Breast epithelium (tissue), 4 donors: ENCODE measurements at places on chromosomes 5 and 9. TPM values are rescaled to one million over a fixed set of nuclear protein-coding genes. Genes with fewer than 3 reads are reported as not detected.

GRCh38 chr5:149432376-149432775, 53.3 kb upstream of the IL17B start:
- DNase-seq, result no peak

- no peak for DNase-seq
These were observed 31.2 kb downstream of the BNIP1 start for GRCh38 chr5:173175523-173175922.

DNA sequence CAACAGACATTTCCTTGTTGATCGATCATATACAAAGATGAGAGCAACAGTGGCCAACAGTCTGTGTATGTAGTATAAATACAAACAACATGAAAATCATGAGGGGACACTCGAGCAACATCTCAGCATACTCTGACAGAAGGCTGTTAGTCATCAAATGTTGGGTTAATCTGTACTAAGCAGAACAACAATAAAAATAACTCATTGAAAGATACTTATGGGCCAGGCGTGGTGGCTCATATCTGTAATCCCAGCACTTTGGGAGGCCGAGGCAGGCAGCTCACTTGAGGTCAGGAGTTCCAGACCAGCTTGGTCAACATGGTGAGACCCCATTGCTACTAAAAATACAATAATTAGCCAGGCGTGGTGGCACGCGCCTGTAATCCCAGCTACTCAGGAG, 67.3 kb downstream of the SCAI start:
- DNase-seq, result no peak

FAM221B gene
- not detected for total RNA-seq

SEMA6A gene
- 33.9 TPM for total RNA-seq

PCDHGA12 gene
- total RNA-seq, result 12.0 TPM

GRCh38 chr5:10593531-10594181, 29.8 kb downstream of the ANKRD33B start:
- no peak for DNase-seq

PHYHD1 gene
- total RNA-seq, result 67.0 TPM

DNA sequence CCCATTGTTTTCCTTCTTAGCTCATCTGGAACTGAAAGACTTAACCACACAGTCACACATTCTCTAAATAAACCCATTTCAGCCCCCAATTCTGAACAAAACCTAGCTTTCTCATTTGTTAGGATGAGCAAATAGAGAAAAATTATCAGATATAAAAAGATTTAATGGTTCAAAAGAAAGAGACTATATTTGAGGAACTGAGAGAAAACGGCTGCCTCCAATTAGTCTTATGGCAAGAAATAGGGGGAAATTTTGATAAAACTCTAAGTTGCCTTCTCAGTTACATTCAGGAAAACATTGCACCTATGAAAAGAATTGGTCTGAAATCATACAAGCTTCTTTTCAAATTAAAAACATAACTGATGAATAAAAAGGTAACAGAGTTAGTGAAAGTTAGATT, 63.7 kb upstream of the ALDH1B1 start:
- DNase-seq, result no peak

GRCh38 chr9:81431641-81432040, 257.7 kb downstream of the TLE1 start:
- DNase-seq, result no peak

DNA sequence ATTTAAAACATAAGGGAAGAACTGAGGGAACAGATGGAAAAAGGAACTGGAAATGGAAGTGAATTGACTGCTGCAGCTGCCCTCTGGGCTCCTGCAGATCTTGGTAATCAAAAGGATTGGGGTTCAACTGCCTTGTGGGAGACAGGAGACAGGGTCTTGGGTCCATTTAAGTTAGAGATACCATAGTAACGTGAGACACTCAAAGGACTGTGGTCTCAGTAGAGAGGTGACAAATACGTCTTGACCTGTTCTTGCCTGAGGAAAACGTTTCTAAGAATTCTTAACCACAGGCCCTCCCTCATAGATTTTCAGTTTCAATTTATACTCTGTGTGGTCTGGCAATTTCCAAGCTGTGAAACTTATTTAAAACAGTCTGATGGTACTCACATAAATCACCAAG, 100.8 kb upstream of the DHFR start:
- no peak for DNase-seq

DNA sequence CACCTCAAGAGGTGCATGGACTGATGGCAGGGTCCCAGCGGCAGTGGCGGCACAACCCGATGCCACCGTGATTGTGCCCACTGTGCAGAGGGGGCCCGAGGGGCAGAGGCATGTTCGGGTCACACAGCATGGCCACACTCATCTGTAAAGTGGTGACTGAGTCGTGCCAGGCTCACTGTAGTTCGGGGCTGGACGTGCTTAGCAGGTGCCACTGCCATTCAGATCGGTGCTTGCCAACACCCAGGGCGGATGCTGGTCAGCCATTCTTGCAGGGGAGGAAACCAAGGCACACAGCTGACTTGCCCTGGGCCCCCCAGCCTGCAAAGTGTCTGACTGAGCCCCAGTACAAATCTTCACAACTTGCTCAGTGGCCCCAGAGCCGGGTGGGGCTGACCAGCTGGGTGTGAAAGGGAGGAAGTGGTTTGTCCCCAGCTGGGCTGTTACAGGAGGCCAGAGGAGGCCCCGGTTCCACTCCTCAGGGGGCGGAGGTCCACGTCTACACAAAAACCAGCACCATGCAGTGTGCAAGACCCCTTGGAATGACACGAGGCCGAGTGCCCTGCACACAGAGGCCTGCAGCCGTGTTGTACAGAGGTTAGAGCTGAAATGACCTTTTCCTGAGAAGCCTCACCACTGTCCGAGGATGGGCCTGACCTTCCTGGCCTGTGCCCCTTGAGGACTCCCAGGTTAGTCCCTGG, 17.9 kb downstream of the FGD3 start:
- peak; percentile 37 for DNase-seq
